ENCODE measurements at places on chromosomes 12 and 14. TPM values are rescaled to one million over a fixed set of nuclear protein-coding genes. Genes with fewer than 3 reads are reported as not detected.

- no peaks in the 10 kb centered on the region for H3K36me3 ChIP-seq
- H3K4me3 ChIP-seq: no peak overlapping the region
- H3K27ac ChIP-seq: no peak overlapping the region
Observed at GRCh38 chr12:52535574-52535973, 15.4 kb upstream of the KRT5 start.

The LRRC10 gene
- not detected for polyA plus RNA-seq

The SLC25A21 gene
- not detected for polyA plus RNA-seq

The NPAS3 gene
- polyA plus RNA-seq: not detected

GRCh38 chr14:29301571-29301970, 535.0 kb downstream of the FOXG1 start:
- H3K27me3 ChIP-seq: no peaks in the 10 kb centered on the region
- no peak overlapping the region for H3K27ac ChIP-seq
- no peaks in the 10 kb centered on the region for H3K36me3 ChIP-seq
- no peaks in the 10 kb centered on the region for H3K4me1 ChIP-seq
- DNase-seq: no peak
- H3K4me3 ChIP-seq: no peak overlapping the region

The GPR84 gene
- not detected for polyA plus RNA-seq

The CPNE6 gene
- 0.04 TPM for polyA plus RNA-seq

GRCh38 chr14:93014058-93015023, 91.4 kb downstream of the CHGA start:
- no peaks in the 10 kb centered on the region for H3K27me3 ChIP-seq
- H3K36me3 ChIP-seq: peaks cover 4% of the 10 kb centered on the region
- DNase-seq: no peak

- DNase-seq: no peak
- H3K4me1 ChIP-seq: no peaks in the 10 kb centered on the region
- H3K36me3 ChIP-seq: no peaks in the 10 kb centered on the region
- no peak overlapping the region for H3K4me3 ChIP-seq
- H3K27me3 ChIP-seq: no peaks in the 10 kb centered on the region
Observed at GRCh38 chr12:86044396-86044795, 170.3 kb downstream of the NTS start.

Data from CD4-positive, alpha-beta memory T cell (primary cell).